Hypothalamus (tissue), 51 donors: ENCODE measurements at places on chromosomes 13 and 19.

- DNase-seq, result no peak
Observed at GRCh38 chr13:110261166-110262081, 45.5 kb downstream of the COL4A1 start.

GRCh38 chr19:6423499-6424194, 964 bp downstream of the KHSRP start:
- no peak for DNase-seq

- DNase-seq, result no peak
Observed at GRCh38 chr13:72920097-72920496, 138.2 kb downstream of the PIBF1 start.

- no peak for DNase-seq
Observed at GRCh38 chr19:8075158-8076074, 22.9 kb downstream of the CCL25 start.

- no peak for DNase-seq
Observed at GRCh38 chr13:24650161-24650560, 30.0 kb upstream of the ATP12A start.
